HuH-7.5 (cell line): ENCODE measurements at places on chromosomes 13 and 19.

GRCh38 chr19:15934332-15935078, at the start of gene CYP4F11:
Gene CYP4F11, minus strand, starts transcription at chr19:15934529. Its CDS starts 121 bp downstream, at chr19:15934408.
- DNase-seq: no peak

- no peak for DNase-seq
Observed at GRCh38 chr19:30884146-30884812, 465.0 kb downstream of the TSHZ3 start.

- DNase-seq: peak; percentile 75
Observed at GRCh38 chr19:9847087-9847671, 12.1 kb downstream of the PIN1 start.

DNA sequence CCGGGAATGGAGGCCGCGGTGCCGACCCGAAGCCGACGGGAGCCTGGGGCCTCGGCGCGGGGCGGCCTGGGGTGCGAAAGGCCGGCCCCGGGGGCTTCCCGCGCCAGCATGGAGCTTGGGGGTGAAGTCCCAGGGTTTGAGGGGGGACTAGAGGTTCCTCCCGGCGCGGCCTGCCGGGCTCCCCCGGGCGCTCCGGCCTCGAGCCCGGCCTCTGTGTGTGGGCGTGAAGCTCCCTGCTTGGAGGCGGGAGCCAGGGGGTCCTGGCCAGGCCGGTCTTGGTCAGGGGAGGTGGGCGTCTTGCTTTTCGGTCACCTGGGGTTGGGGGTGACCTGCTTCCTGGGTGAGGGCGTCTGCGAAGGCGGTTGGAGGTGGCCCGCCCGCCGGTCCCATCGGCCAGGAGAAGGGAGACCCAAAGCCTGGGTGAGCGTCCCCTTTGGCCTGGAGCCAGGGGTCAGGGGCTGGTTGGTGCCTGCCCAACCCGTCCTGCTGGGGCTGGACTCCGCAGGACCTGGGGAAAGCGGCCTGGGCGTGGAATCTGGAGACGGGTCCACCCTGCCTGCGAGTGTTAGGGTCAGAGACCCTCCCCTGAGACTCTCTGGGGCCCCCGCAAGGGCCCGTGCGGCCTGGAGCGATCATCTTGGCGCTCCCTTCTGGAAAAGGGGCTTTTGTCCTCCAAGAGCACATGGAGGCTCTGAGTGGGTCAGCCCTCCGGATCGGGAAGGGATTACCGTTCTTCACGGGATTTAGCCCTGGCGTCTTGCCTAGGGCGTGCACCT, 535 bp downstream of the BSG start:
- DNase-seq: no peak

GRCh38 chr19:43331435-43332010, 22.0 kb upstream of the CD177 start:
- no peak for DNase-seq
